ENCODE measurements at places on chromosomes 6 and 20.

DNA sequence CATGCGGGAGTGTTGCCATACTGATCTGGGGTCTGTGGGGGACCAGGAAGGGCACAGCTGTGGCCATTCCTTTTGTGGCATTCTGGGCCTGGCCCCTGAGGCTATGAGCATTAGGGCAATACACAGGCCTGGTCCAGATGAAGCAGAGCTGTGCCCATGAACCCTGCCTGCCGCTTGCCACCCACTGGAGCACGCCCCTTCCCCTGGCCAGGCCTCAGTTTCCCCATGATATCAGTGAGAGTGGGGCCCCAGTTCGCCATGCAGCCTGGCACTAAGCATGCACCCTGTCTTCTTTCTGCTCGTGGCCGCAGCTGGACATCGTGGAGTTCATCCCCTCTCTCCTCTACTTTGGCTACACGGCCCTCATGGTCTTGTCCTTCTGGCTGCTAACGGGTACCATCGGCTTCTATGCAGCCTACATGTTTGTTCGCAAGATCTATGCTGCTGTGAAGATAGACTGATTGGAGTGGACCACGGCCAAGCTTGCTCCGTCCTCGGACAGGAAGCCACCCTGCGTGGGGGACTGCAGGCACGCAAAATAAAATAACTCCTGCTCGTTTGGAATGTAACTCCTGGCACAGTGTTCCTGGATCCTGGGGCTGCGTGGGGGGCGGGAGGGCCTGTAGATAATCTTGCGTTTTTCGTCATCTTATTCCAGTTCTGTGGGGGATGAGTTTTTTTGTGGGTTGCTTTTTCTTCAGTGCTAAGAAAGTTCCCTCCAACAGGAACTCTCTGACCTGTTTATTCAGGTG is 42.4 kb downstream of the PLAGL2 start:
- no peak for DNase-seq

DNA sequence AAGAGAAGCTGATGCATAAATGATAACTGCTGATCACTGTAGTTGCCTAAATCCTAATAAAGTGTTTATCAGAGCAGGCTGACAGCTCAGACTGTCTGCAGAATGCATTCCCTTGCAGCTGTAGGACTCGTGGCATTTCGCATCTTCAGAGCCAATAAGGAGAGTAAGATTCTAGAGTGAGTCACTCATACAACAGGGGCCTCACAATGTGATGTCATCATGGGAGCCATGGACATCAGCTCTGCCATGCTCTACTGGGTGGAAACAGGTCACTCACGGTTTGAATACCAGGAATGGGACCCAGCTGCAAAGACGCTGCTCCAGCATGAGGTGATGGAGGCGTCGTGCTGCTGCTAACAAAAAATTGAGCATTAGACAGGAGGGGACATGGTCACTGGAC is 7.4 kb downstream of the FAM209B start:
- no peak for DNase-seq

DNA sequence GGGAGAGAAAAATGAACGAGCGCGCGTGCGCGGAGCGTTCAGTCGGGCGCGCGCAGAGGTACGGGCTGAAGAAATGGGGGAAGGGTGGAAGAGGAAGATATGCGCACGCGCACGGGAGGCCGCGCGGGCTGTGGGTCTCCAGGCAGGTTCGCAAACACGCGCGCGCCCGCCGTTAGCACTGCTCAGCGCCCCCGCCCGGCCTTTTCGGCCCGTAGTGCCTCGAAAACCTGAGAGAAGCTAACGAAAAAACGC is 393 bp downstream of the BCLAF1 start:
- peak; percentile 86 for DNase-seq

DNA sequence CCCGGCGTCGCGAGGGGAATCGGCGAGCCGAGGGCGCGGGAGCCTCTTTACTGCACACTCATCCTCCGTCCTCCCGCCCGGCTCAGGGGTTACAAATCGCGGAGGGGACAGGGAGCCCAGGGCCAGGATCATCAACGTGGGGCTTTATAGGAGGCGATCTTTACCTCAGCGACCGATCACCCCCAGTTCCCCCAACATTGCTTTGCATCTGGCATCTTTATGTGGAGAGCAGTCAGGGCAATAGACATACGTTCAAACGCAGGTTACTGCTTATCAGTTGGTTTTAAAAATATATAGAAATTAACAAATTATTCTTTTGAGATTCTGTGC is 634 bp downstream of the HSF2 start:
- peak; percentile 27 for DNase-seq

- DNase-seq: no peak
These were observed 67.2 kb upstream of the PTGIS start for GRCh38 chr20:49635166-49635565.

- DNase-seq: no peak
These were observed 32.6 kb upstream of the STX16 start for GRCh38 chr20:58618351-58619076.

DNA sequence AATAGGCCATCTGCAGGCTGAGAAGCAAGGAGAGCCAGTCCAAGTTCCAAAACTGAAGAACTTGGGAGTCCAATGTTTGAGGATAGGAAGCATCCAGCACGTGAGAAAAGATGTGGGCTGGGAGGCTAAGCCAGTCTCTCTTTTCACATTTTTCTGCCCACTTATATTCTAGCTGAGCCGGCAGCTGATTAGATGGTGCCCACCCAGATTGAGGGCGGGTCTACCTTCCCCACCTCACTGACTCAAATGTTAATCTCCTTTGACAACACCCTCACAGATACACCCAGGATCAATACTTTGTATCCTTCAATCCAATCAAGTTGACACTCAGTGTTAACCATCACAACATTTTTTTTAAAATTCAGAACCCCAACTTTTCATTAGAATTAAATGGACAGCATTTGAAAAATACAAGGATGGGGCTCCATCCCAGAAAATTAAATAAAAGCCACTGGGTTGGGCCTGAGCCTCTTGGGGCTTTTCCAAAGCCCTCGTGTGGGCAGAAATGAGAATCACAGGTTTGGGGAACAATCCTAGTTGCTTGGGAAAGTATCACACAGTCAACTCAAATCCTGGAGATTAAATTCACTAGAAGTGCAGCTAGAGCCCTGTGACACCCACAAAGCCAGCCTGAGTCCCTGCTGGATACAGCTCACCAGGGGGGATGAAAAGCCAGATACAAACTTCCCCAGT is 2.2 kb downstream of the CLDN20 start:
- peak; percentile 7 for DNase-seq

DNA sequence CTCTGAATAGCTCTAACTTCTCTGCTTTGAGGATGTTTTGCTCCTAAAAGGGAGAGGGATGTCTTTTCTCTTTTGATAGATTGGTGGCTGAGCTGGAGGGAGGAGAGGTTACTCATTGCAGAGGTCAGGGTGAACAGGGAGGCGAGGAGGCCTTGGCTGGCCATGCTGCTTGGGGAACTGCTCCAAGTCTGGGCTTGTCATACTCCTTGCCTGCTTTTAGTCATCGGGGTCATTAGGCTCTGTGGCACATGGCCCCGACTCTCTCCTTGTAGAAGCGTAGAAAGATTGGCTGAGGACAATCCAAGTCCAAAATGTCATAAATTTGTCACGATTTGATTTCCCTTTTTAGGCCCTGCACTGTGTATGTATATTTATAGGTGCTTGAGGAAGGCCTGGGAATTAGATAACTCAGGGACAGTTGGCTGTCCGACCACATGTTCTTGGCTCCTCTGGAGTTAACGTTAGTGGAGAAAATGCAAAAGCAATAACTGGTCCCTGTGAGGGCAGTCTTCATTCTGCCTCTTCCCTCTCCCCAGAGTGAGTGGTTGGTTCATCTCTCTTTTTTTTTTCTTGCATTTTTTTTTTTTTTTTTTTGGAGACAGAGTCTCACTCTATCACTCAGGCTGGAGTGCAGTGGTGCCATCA is 160.1 kb downstream of the SCP2D1 start:
- DNase-seq: peak; percentile 22

DNA sequence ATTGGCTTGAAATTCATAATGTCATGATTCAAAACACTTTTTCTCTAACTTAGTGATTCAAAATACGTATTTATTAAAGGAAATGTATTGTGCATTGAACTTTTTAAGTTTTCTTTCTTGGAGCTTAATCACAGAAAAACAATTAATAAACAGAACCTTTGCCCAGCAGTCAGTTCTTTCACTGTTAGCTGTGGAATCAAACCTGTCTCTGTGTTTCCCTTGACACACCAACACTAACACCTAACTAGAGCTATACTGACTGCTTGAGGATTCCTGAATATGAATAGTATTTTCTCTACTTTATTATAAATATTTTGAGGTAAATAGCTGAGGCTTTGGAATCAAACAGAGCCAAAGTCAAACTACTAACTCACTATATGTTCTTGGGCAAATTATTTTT is 296.4 kb downstream of the HIVEP2 start:
- no peak for DNase-seq

Measured in MG63 (cell line).